Left ventricle myocardium inferior (tissue), 1 donor: ENCODE measurements at places on chromosomes 3 and 15. TPM values are rescaled to one million over a fixed set of nuclear protein-coding genes. Genes with fewer than 3 reads are reported as not detected.

- no peak for DNase-seq
Observed at GRCh38 chr3:23264413-23264812, 61.3 kb downstream of the UBE2E2 start.

PIGZ gene
- 3.7 TPM for total RNA-seq

DNA sequence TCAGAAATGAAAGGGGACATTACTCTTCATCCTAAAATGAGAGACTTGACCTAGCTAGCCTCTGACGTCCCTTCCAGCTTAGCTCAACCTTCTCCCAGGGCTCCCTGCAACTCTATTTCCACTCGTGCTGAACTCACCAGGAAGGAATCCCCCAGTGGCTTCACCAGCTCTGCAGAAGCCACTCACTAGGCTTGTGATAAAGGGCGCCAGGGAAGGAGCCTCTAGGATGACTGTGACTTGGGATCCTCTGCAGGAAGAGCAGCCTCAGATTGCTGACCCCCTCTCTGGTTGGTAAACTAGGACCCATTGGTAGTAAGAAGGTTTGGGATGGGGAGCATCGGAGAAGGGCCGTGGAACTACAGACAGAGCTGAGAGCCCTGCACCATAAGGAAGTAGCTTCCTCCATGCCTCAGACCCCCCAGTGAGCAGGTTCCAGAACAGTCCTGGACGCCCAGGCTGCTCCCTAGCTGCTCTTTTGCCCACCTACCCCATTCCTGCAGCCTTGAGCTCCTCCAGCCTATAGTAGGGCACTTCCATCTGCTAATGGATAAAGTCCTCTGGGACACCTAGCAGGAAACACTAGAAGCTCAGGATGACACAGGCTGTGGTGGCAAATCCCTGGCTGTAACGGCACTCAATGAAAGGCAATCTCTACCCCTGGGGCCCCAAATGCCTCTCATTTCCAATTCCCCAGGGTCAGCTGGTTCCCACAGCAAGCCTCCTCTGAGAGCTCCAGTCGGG is 26.0 kb downstream of the PLA2G4F start:
- no peak for DNase-seq

DNA sequence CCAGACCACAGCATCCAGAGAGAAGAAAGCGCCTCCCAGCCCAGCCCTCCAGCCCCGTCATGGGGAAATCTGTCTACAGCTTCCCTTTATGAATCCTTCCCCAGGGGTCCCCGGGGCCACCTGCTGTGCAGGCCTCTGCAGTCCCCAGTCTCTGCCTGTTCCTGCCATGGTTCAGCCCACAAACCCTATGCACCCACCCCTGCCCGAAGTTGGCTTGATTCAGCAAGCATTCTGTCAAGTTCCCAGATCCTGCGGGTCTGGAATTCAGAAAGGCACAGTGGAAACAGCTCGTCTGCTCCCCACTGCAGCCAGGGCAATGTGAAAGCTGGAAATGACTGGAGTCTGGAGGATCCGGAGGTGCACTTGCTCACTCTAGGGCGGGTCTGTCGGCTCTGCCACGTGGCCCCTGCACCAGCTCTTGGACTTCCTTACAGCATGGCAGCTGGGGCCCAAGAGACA is 2.9 kb upstream of the OCA2 start:
- no peak for DNase-seq
